Heart right ventricle (tissue), 16 donors: ENCODE measurements at places on chromosomes 11 and 22. TPM values are rescaled to one million over a fixed set of nuclear protein-coding genes. Genes with fewer than 3 reads are reported as not detected.

DNA sequence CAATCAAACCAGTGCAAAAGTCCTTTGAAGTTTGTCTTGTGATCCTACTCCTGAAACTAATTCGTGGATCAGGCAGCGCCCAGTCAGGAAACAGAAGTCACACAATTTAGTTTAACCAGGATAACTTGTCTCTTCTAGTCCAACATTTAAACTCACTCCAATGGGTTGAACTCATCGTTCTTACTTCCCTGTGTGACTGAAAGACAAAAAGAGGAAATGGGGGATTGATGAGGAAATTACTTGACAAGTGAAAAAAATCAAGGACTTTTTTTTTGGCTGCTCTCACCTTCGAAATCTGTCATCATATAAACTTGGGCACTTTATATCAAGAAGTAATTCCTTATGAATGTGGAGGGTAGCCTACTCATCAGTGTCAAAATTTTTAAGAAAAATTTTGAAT is 78.4 kb downstream of the HSD17B12 start:
- no peak for DNase-seq

GRCh38 chr22:50672041-50672440 is 582 bp upstream of the SHANK3 start:
- no peak for DNase-seq

- DNase-seq = no peak
Observed at GRCh38 chr11:115775846-115776245, 271.6 kb upstream of the CADM1 start.

- no peak for DNase-seq
Observed at GRCh38 chr11:11081288-11081687, 223.4 kb upstream of the ZBED5 start.

DNA sequence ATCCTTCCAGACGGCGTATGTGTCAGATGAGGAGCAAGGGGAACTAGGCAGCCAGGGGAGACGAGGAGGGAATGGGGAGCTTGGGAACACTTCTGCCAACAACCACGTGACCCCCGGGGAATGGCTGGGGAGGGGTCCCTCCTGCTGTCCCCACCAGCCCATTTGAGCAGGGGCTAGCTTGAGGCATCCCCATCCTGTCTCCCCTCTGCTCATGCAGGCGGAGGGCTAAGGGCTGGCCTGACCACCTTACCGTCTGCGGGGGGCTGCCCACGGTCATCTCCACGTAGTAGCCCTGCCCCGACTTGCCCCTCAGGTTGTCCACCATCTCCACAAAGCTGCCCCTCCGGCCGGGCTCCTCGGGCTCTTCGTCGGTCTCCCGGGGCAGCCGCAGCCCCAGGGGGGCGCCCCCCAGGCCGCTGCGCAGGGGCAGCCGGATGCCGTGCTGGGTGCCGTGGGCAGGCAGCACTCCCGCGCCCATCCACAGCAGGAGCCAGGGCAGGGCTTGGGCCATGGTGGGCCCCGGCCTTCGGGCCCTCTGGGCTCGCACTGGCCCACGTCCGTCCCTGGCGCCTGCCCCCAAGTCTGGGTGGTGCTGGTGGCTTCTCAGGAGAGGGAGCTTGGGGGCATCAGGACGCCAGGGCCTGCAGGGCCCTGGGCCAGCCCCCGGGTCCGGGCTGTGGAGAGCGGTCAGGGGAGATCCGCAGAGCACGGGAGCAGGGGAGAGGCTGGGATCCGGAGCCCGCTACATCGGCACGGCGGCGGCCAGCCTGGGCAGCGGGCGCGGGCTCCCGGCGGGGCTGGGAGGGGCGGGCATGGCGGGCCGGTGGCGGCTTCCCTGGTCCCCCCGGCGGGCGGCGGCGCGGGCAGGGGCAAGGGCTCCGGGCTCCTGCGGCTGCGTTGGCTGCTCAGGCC is 515 bp downstream of the BACE1 start:
- DNase-seq = no peak

MMP8 gene
- 0.13 TPM for polyA plus RNA-seq
